ENCODE measurements at places on chromosomes 1 and 21. TPM values are rescaled to one million over a fixed set of nuclear protein-coding genes. Genes with fewer than 3 reads are reported as not detected.

SMPDL3B gene
- 2.6 TPM for total RNA-seq

DNA sequence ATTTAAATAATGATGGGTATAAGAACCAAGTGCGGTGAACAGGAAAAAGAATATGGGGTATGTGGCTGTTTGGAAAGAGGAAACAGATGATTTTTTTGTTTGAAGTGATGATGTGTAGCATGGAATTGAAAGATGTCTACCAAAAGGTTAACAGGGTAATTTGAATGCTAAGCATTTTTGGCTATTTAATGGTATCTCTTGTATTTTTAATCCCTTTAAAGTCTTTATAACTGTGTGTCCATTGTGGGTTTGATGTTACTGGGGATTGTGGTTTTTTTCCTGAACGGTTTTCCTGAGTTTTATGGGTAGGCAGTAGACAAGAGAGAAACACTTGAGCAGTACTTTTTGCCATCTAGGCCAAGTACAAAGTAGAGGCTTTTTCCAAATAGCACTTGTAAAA lies 63.2 kb downstream of the PRDM2 start:
- no peak for DNase-seq

GRCh38 chr21:40647706-40648105 lies 199.3 kb downstream of the DSCAM start:
- DNase-seq, result no peak

GRCh38 chr1:223234534-223234933 lies 91.5 kb upstream of the TLR5 start:
- DNase-seq, result no peak

GRCh38 chr1:1827089-1827848 lies 49.0 kb upstream of the NADK start:
- no peak for DNase-seq

- DNase-seq, result peak; percentile 51
Measured at GRCh38 chr1:33443080-33443704, 12.3 kb upstream of the PHC2 start.

- no peak for DNase-seq
Measured at GRCh38 chr21:41328660-41329607, 12.3 kb downstream of the FAM3B start.

DNA sequence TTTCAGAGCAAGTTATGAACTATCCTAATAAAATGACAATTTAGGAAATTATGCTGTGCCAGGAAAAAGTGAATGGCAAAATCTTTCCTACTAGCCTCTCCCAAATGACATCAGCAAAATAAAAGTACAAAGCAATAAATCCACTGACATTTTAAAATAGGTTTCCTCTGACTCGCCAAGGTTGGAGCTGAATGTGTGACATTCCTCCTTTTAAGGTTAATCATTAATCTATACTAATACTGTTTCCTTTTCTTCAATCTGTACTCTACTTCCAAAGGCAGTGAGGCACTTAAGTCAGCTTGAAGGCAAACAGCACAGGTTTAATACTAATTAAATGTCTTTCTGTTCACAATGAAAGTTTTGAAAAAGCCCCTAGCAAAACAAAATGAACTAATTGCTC lies 15.7 kb downstream of the RNF19B start:
- no peak for DNase-seq

CRP gene
- 0.26 TPM for total RNA-seq

CLCA4 gene
- total RNA-seq, result not detected

FCER1G gene
- 2.1 TPM for total RNA-seq

DNA sequence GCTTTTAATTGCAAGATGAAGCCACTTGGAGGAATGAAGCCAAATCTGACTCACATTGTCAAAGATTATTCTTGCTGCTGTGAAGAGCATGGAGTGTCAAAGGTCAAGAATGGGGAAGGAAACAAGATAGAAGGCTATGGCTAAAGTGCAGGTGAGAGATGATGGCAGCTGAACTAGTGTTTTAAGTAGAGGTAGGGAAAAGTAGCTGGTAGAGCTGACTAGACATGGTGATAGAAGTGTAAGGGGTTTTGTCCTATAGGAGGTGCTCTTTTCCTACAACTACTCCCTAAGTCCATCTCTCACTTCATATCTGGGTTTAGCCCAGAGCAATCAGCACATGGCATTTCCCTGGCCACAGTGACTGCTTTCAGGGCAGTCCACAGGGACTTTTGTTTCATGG lies 11.8 kb downstream of the UBE2T start:
- DNase-seq, result no peak

OLFML2B gene
- not detected for total RNA-seq

DNA sequence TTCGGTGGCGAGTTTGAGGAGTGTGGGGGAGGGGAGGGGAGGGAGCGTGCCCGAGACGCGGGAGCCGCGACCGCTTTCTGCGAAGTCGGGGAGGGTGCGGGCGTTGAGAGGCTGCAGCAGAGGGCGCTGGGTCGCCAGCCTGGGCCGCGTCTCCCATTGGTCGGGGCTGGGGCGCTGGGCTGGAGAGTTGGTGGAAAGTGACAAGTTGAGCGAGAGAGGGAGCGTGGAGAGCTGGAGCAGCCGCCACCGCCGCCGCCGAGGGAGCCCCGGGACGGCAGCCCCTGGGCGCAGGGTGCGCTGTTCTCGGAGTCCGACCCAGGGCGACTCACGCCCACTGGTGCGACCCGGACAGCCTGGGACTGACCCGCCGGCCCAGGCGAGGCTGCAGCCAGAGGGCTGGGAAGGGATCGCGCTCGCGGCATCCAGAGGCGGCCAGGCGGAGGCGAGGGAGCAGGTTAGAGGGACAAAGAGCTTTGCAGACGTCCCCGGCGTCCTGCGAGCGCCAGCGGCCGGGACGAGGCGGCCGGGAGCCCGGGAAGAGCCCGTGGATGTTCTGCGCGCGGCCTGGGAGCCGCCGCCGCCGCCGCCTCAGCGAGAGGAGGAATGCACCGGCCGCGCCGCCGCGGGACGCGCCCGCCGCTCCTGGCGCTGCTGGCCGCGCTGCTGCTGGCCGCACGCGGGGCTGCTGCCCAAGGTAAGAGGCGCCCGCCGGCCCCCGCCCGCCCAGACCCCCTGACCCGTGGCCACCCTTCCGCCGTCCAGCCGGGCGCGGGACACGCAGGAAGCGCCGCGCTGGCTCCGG lies at the start of gene ROR1:
TSS of gene ROR1 (plus strand) at position 203 of the 802 bp plus-strand sequence.
- peak; percentile 85 for DNase-seq
